ENCODE measurements at places on chromosomes 12 and 14.

DNA sequence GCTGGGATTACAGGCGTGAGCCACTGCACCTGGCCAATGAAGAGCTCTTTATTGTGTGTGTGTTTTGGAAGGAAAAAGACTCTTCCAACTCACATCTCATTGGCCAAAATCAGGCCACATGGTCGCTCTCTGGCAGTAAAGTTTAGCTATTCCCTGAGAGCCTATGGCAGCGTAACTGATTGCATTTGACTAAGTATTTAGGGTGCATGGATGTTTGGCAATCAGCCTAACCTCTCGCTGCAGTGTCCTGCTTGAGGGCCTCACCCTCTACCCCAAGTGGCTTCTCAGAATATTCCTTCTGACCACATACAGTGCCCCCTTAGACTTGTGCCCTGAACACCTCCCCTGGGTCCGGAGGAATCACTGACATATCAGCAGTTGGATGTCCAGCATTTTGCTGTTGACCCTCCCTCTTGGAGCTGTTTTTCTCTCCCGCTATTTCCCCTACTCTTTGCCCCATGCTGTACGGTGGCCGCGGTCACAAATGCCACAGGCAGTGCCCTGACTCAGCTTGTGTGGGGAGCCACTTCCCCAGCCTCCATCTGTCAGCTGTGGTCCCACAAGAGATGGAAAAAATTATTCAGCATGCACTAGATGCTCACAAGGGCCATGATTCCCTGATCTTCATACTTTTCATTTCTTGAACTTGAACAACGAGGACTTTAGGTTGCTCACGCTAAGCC is 9.5 kb downstream of the PHETA1 start:
- DNase-seq = no peak

GRCh38 chr14:29927376-29928116 is at the start of gene PRKD1:
PRKD1 (minus strand) TSS chr14:29927847.
- DNase-seq = peak; percentile 68

- no peak for DNase-seq
Observed at GRCh38 chr14:50070840-50071548, 45.4 kb downstream of the VCPKMT start.

DNA sequence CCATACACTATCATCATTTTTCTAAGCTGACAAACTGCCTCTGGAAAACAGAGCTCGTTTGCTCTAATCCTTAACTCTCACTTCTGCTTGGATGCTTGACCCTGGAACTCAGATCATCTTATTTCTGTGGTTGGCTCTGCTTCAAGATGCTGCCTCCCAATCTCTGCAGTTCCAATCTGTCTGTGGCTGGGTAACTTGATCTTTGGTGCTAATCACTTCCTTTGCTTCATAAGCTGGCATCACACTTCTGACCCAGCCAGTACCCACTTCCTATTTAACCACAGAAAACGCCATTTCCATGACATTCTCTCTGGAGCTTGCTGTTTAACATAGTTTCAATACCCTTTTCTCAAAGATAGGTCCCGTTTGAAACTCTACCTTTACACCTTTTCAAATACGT is 254.2 kb downstream of the ACSS3 start:
- DNase-seq = no peak

- DNase-seq = no peak
Observed at GRCh38 chr12:112950701-112951100, 12.4 kb downstream of the OAS3 start.

GRCh38 chr14:93331728-93332396 is 974 bp downstream of the BTBD7 start:
- DNase-seq = peak; percentile 17

- DNase-seq = no peak
Observed at GRCh38 chr12:62738616-62739015, 196.3 kb downstream of the PPM1H start.

GRCh38 chr12:15393037-15393436 is 70.7 kb downstream of the PTPRO start:
- no peak for DNase-seq

DNA sequence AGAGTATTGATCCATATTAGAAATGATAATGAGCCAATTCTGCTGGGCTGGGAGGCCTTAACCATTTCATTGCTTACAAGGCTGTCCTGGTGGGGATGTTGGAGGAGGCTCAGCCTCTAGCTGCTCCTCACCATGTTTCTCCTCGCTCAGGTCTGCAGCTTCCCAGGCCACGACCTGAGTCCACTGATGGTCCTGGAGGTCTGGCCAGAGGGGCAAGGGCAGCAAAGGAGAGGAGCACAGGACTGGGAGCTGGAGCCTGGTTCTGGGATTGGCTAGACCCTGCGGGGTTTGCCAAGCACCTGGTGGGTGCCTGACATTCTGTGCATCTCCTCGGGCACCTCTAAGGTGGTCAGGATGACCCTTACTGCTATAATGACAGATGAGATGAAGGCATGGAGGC is 92.6 kb downstream of the KIF26A start:
- no peak for DNase-seq

- no peak for DNase-seq
Observed at GRCh38 chr14:38419579-38419978, 163.7 kb upstream of the CLEC14A start.

GRCh38 chr12:26713885-26714383 is 119.1 kb downstream of the ITPR2 start:
- DNase-seq = no peak

DNA sequence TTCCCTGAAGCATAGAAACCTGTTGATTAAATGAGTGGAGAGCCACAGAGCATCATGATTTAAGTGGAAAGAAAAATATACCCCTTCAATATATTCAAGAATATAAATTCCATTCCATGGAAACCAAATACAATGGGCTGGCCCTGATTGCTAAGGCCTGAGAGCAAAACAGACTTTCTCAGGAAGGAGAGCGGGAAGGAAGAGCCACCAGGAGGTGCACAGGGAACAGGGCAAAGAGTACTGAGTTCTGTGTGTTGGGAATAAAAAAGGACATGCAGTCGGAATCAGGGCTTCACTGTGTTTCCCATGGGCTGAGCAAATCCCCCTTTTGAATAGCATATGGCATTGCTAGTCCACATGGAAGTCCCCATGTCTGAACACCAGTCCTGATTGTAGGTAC is 69.7 kb upstream of the PLEKHG3 start:
- no peak for DNase-seq

- DNase-seq = no peak
Observed at GRCh38 chr12:81757731-81758365, 1.3 kb downstream of the PPFIA2 start.

All from fibroblast of the aortic adventitia (primary cell).